ENCODE measurements at places on chromosomes 5 and 9. TPM values are rescaled to one million over a fixed set of nuclear protein-coding genes. Genes with fewer than 3 reads are reported as not detected.

DNA sequence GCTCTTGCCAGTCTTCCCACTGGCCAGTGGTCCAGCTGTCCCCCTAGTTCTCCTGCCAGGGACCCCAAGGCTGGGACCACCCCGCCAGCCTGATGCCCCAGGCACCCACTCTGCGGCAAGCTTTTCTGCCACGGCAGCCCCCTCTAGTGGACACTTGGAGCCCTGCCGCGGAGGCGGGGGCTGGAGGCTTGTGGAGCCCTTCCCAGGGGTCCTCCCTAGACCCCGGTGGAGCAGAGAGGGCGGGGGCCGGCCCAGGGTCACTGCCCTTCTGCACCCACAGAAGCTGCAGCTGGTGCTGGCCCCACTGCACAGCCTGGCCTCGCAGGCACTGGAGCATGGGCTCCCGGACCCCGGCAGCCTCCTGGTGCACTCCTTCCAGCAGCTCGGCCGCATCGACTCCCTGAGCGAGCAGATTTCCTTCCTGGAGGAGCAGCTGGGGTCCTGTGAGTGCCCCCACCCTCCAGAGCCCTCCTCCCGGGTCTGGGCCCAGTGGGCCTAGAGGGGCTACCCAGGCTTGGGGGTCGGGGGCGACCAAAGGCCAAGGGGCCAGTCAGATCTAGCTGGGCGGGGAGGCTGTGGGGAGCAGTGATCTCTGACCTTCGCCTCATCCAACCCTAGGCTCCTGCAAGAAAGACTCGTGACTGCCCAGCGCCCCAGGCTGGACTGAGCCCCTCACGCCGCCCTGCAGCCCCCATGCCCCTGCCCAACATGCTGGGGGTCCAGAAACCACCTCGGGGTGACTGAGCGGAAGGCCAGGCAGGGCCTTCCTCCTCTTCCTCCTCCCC lies 9.1 kb downstream of the EGFL7 start:
- peak; percentile 84 for DNase-seq

DNA sequence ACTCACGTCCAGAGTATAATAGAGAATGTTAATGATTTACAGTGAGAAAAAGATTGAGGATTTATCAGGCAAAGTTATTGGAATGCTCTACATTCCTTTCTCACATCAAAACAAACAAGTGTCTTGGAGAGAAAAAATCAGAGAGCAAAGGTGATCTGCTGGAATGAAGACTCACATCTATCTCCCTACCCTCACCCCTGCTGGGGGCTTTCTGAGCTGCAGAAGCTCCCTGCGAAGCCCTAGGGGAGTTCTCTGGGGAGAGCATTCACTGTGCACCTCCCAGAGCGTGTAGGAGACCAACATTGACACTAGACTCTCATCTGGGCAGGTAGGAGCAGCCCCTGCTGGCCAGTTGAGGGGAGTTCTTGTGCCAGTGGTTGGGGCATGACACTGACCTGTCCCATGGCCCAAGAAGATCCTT lies 76.6 kb upstream of the ADAMTS16 start:
- no peak for DNase-seq

- no peak for DNase-seq
Measured at GRCh38 chr9:35533398-35533797, 43.5 kb downstream of the RUSC2 start.

DNA sequence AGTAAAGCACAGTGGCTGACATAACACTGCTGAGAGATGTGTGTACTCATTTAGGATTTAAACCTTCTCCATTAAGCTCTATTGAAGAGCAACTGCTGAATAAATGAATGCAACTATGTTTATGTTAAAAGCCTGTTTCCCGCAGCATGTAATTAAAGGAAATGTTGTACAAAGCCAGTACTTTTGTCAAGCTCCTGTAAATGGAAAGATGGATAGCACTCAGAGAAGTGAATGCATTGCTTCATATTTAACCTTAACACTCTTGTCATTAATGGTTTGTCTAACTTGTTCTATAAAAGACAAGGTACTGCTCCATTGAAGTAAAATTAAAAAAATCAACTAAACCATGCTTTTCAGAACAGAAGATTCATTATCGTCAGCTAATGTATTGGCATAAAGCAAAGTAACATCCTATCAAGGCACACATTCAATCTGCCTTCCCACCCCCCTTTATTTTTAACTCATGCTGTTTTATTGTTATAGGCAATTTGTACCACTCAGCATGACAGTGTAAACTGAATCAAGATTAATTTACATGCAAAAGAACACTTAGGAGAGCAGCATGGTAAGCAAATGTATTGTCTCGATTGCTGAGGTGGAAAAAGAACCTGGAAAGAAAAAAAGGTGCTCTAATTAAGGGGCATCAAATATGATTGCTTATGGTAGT lies 240.9 kb upstream of the TBCA start:
- DNase-seq: no peak

GRCh38 chr5:96780626-96781025 lies 27.1 kb downstream of the ERAP1 start:
- DNase-seq: no peak

DNA sequence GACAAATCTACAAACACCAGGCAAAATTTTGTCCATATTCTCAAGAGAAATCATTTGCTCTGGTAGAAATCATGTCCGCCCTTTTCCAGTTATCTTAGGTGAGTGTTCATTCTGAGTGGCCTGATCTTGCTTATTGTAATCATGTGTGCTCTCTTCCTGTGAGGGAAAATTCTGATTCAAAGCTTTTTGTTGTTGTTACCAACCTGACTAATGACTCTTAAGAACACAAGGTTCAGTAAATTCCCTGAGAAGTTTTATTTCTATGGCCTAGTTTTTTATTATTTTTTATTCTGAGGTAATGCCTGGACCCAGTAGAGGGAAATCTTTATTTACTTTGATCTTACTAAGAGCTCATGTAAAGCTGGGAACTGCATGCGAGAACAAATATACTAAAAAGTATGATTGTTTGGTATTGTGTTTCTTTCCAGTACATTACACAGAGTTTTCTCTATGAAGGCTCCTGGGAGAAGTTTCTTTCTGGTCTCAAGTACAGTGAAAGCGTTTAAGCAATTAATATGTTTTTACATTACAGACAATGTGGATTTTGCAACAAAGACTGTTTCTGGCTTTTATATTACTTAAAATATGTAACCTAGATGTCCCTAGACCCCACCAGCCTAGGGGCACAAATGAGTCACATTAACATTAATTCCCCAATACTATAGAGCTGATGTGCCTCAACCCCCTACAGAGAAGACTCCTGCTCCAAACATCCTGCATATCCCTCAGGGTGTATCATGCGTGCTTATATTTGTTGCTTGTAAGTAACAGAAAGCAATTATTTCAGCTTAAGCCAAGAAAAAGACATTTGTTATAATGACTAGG lies 138.1 kb downstream of the TMEM167A start:
- no peak for DNase-seq

DNA sequence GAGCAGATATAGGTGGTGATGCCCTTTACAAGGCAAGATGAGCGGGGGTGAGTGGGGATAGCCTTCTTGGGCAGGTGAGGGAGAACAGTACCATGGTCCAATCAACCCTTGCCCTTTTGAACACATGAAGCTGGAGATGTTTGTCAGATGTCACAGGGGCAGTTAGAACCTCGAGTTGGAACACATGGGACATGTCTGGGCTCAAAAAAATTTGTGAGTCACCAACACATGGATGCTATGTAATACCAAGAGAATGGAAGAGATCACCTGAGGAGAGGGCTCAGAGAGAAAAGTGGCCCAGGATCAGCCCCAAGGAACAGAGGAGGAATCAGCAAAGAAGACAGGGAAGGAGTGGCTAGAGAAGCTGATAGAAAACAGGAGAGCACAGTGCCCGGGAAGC lies 4.7 kb downstream of the PHYKPL start:
- no peak for DNase-seq

DNA sequence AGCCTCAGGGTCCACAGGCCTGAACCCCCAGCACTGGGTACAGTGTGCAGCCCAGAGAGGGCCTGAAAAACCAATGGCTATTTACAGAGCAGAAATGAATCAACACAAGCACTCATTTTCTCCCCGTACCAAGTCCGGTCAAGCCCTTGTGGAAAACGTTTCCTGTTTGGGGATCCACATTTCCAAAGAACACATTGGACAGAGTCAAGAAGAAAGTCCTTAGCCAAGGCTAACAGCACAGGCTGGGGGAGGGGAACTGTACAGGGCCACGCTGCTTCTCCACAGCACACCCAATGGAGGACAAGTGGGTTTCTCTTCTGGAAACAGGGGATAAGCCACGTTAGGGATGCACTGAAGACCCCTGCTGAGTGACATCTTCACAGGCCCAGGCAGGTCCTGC lies 62.3 kb downstream of the NSUN2 start:
- DNase-seq: no peak

DNA sequence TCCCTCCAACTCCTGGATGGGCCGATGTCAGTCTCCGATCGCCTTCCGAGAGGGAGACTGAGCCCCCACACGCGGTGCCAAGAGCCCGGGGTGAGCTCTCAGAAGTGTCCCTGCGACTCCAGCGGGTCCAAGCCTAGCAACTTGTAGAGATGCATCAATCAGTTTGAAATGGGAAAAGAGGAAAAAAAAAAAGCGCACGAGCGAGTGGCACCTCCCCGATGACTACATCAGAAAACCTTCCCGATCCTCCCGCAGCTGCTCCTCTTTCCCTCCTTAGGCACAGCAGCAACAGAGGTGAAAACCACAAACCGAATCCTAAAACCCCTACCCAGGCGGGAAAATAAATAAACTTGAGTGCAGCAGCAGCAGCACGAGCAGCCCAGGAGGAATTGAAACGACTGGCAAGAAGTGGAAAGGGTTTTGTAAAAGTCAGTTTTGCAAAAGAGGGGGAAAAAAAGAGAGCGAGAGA lies 1.0 kb upstream of the EFNA5 start:
- no peak for DNase-seq

DNA sequence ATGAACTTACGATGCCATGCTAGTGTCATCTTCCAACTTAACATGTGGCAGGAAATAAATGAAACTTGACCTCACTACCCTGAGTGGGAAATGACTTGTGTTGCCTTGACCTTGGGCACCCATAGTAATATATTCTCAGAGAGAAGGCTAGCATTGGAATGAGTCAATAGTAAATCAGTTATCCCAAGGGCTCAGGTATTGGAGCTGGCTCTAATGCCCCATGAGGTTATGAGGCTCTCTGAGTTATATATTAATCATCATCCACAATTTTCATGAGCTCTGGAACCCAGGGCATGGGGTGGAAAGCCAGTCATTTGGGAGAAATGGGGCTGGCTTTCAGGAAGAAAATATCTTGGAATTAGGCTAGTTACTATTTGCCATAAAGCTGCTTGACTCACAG lies 42.4 kb upstream of the SMIM32 start:
- DNase-seq: no peak

DNA sequence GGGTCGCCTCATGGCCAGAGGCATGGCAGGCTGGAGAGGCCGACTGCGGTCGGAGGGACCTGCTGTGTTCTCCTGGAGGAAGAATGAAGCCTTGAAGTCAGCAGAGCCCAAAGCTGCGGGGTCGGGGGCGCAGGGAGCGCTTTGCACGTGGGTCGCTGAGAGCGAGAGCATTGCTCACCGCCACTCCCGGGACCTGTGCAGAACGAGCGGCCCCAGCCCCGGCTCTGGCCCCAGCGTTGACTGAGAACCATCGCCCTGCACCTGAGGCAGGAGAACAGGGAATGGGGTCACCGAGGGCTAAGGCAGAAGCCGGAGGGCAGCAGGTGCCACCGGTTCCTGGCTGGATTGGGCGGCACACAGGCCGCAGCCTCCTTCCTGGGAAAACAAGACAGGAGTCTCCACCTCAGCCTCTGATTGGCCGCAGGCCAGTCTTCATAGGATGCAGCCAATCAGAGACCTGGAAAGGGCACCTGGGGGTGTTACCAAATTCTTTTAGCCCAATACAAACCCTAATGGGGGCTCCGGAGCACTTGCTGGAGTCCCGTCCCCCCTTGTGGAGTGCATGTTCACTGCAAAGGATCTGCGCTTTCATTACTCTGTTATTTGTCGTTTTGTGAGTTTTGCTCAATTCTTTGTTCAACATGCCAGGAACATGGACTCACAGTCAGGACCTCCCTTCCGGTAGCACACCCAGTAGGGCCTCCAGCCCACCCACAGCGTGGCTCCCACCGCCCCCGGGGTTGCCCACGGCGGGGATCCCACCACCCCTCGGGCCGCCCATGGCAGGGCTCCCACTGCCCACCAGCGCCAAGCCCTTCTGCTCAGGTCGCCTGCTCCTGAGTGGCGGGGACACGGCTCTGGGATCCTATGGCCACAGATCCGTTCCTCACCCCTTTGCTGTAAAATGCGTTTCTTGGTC lies 24.7 kb upstream of the SLC6A19 start:
- DNase-seq: no peak

- DNase-seq: no peak
Measured at GRCh38 chr5:73939557-73939956, 313.6 kb downstream of the ARHGEF28 start.

DNA sequence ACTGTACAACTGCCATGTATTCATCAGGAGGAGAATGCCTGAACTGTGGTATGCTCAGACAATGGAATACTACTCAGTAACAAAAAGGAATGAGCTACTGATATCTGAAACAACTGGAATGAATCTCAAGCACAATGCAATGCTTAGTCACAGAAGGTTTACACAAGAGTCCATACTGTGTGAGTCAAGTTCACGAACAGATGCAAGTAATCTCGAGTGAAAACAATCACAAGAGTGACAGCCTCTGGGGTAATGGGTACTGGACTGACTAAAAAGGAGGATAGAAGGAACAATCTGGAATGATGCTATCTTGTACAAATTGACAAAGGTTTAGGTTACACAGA lies 19.5 kb upstream of the GOLGA1 start:
- DNase-seq: no peak

GRCh38 chr9:33166231-33167083 lies 679 bp downstream of the B4GALT1 start:
- DNase-seq: peak; percentile 73

DNA sequence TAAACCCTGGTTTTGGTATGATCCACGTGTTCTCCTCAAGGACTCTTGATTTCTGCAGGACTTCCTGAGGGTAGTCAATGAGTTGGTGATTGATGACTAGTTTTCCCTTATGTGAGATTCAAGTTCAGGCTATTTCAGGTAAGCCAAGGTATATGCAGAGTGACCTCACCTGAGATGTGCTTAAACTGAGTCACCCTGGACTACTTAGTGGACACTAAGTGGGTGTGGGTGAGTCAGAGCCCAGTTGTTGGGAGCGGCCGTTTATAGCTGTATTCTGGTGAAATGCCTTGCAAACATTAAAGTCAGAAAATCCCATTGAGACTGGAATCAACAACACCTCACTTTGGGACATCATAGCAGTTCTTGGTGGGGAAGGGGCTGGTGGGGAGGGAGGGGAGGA lies 62.9 kb downstream of the SLC28A3 start:
- no peak for DNase-seq

GRCh38 chr9:36158917-36159316 lies 10.3 kb upstream of the CCIN start:
- no peak for DNase-seq

GRCh38 chr5:170565072-170565471 lies 61.3 kb downstream of the KCNIP1 start:
- no peak for DNase-seq

GRCh38 chr5:35229076-35230037 lies 930 bp downstream of the PRLR start:
- no peak for DNase-seq

COX7C gene
- 481 TPM for total RNA-seq

GPR150 gene
- total RNA-seq: 0.56 TPM

TTC23L gene
- total RNA-seq: not detected

LEAP2 gene
- total RNA-seq: 6.0 TPM

GABRA1 gene
- total RNA-seq: not detected

SPATA31E1 gene
- total RNA-seq: not detected

TIMD4 gene
- total RNA-seq: 15.1 TPM

MAP1B gene
- total RNA-seq: 0.09 TPM

SV2C gene
- total RNA-seq: not detected
